Stimulated activated CD8-positive, alpha-beta memory T cell treated with anti-CD3 and anti-CD28 coated beads, Interleukin-4, amount 100 ng/mL, for 1 hour (primary cell): ENCODE measurements at places on chromosomes 7 and 10.

GRCh38 chr10:86250399-86250798 lies 116.2 kb downstream of the GRID1 start:
- DNase-seq: no peak

DNA sequence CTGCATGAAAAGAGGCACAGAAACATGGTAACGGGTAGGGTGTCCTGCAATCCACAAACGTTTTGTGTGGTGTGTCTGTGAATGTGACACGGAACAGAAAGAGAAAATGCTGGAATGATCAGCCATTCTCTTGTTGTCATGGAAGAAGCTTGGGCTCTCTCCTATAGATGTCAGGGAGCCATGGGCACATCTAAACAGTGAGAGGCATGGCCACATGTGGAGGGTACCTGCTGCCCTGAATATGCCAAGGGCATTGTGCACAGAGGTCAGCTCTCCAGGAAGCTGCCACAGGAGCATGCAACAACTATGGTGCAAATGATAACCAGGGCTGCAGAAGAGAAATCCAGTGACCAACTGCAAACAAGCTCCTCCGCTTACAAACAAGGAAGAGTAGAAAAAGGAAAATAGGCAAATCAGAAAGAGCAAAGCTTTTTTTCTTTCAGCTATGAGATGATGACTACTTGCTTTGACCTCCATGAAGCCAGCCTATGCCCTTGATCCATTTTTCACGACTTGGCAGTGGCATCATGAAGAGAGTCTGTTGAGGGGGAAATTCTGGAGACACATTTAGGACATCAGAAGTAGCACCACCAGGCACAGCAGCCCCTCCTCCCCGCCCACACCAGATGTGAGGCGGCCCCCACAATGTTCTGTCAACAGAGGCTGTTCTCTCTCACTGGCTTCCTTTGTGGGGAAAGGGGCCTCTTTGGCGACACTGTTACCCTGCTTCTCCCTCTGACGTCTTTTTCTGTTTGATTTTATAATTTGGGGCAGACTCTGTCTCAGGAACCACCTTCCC lies 4.8 kb upstream of the PDE1C start:
- no peak for DNase-seq

GRCh38 chr10:88012641-88013040 lies 149.2 kb downstream of the PTEN start:
- DNase-seq: no peak

DNA sequence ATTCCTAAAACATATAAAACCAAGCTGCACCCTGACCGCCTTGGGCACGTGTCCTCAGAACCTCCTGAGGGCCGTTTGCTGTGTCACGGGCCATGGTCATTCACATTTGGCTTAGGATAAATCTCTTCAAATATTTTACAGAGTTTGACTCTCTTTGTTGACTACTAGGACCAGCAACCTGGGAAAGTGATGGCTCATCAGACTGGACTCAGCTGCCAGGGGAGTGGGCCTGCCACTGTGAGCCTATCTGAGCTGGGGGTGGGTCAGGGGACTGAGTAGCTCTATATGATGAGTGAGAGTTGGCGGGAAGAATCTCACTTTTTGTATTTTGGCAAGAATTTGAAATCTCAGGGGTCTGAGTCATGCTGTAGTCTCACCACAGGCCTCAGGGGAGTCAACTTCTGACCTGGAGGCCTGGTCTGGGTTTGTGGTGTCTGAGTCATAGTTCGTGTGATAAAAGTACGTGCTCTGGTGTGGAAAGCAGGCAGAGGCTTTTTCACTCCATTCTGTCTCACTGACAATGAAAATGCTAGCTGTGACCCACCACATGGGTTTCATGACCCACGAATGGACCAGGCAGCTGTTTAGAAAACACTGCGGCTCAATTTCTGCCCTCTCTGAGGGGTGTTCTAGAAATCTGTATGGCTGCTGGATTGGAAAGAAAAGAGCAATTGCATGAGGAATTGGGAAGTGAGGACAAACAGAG lies 4.2 kb upstream of the UPP1 start:
- DNase-seq: peak; percentile 36

GRCh38 chr10:90939116-90939515 lies 18.2 kb upstream of the ANKRD1 start:
- DNase-seq: no peak

GRCh38 chr10:31668326-31668725 lies 260.3 kb downstream of the ARHGAP12 start:
- DNase-seq: no peak

- no peak for DNase-seq
Observed at GRCh38 chr7:108028111-108028510, 25.1 kb upstream of the LAMB1 start.
